ENCODE measurements at places on chromosomes 7 and 10.

- no peak for DNase-seq
Measured at GRCh38 chr10:112006831-112007230, 176.7 kb downstream of the GPAM start.

DNA sequence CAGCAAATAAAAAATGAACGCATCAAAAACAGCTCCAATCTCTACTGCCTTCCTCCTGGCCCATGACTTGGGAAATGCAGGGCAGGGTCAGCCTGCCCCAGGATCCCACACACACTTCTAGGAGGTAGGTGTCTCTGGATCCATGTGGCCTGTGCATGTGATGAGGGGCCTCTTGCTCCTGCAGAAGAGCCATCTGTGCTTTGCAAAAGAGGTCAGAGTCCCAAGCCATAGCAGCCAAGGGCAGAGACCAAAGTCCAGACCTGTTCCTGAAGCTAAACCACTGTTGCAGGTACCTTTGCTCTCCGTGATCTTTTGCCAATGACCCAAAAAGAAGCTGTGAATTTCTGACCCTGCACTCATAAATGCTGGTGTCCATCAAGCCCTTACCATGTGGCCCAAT is 57.1 kb downstream of the KCNMA1 start:
- DNase-seq = no peak

DNA sequence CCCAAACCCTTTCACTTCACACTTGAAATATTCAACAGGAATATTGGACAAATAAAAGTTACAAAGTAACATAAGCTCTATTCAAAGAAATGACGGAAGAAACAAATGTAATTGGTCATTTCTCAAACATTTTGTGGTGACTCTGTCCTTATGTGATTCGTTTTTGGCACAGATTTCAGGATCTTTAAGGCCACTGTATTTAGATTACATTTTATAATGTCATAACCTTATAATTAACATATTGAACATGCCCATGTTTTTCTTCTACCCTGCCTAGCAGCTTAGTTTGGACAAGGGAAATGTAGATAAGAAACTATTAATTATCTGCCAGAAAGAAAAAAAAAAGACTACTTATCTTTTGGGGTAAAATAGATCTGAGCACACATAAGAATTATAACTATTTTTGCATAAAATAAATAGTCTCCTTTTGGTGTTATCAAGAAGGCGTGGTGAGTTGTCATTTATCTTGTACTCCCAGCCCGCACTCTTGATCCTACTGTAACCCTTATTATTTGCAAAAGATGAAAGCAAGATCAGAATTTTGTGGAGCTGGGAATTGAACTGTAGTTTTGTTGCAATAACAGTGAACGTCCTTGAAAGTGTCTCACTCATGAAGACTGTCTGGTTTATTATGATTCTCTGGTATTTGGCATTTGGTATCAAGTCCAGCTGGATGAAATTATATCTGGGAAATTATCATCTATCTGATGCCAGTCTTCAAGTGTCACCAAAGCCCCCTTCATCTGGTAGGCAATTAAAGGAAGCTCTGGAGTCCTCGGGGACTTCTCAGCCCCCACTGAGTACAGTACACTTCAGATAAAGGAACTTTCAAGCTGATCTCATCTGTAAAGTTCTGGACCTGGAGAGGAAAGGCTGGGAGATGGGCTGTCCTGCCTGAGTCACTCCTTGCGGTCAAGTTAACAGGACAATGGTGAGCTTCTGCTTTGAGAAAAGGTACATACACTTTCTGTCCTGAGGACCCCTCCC is 175.7 kb upstream of the INHBA start:
- no peak for DNase-seq

- no peak for DNase-seq
Measured at GRCh38 chr10:28906934-28907333, 229.6 kb downstream of the BAMBI start.

- DNase-seq = no peak
Measured at GRCh38 chr7:106610996-106611886, 49.7 kb downstream of the CCDC71L start.

GRCh38 chr10:9786101-9786500 is 1231.6 kb upstream of the CELF2 start:
- DNase-seq = no peak

DNA sequence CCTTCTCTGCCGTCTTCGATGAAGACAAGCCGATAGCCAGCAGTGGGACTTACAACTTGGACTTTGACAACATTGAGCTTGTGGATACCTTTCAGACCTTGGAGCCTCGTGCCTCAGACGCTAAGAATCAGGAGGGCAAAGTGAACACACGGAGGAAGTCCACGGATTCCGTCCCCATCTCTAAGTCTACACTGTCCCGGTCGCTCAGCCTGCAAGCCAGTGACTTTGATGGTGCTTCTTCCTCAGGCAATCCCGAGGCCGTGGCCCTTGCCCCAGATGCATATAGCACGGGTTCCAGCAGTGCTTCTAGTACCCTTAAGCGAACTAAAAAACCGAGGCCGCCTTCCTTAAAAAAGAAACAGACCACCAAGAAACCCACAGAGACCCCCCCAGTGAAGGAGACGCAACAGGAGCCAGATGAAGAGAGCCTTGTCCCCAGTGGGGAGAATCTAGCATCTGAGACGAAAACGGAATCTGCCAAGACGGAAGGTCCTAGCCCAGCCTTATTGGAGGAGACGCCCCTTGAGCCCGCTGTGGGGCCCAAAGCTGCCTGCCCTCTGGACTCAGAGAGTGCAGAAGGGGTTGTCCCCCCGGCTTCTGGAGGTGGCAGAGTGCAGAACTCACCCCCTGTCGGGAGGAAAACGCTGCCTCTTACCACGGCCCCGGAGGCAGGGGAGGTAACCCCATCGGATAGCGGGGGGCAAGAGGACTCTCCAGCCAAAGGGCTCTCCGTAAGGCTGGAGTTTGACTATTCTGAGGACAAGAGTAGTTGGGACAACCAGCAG is 60.4 kb upstream of the BTBD16 start:
- DNase-seq = no peak

DNA sequence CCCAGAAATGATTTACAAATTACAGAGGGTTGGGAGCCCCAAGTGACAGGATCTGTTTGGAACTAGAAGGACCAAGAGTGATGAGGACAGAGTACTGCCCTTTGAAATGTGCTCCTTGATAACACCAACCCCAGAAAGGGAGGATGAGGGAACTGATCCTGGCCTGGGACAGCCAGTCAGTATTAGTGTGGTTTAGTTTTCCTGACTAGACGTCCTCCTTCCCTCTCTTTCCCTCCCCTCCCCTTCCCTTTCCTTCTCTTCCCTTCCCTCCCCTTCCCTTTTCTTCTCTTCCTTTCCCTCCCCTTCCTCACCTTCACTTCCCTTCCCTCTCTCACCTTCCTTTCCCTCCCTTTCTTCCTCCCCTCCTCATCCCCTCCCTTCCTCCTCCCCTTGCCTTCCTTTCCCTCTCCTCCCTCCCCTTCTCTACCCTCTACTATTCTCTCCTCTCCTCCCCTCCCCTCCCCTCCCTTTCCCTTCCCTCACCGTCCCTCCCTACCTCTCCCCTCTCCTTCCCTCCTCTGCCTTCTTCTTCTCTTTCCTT is 31.0 kb upstream of the BICC1 start:
- DNase-seq = no peak

DNA sequence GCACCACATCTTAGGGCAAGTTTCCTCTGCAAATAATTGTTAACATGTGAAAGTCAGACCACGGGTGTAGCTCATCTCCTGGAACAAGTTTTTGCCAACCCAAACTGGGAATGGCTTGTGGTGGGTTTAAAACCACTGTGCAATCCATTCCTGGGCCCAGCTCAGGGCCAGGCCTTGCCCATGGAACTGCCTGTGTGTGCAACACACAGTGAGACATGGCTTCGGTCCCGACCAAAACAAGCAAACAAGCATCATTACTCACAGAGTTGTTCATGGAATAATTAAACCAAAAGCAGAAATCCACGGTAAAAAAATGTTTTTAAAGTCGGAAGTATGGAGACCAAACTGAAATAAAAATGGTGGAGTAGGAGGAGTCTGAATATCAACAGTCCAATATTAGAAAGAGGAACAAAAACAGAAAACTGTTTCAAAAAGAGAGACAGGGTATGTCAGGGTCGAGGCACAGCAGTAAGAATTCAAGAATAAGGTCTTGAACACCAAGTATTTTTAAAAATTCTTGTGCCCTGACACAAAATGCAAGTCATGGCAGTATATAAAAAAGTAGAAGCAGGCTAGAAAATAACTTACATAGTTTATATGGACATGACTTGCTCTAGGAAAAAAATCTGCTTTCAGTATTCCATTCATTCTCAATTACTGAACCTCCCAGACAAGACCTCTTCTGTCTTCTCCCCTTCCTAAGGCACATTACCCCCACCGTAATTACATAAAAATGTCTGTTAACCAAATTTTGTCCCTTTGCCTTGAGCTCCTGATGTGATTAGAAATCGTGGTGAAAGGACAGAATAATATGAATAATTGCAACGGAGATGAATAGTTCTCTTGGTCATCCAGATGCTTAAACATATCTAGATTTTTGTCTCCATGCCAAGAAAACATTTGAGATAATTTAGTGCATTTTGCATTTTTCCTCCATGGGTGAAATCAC is 88.4 kb downstream of the FAS start:
- no peak for DNase-seq

DNA sequence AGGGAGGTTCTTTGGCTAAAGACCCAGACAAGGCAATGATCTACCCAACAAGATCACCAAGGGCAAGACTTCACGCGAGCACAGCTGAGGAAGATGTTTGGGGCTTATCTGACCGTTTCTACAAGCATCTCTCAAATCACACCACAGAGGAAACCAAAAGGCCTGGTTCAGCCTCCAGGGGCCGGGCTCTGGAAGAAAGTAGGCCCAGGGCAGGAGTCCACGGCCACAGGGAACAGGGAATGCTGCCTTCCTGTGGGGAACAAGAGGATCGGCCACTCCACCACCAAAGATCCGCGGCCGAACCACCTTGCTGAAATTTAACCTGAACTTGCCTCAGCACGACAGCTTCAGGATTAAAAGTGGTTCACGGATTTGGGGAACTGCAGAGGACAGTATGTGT is 332.5 kb downstream of the PTPRN2 start:
- no peak for DNase-seq

DNA sequence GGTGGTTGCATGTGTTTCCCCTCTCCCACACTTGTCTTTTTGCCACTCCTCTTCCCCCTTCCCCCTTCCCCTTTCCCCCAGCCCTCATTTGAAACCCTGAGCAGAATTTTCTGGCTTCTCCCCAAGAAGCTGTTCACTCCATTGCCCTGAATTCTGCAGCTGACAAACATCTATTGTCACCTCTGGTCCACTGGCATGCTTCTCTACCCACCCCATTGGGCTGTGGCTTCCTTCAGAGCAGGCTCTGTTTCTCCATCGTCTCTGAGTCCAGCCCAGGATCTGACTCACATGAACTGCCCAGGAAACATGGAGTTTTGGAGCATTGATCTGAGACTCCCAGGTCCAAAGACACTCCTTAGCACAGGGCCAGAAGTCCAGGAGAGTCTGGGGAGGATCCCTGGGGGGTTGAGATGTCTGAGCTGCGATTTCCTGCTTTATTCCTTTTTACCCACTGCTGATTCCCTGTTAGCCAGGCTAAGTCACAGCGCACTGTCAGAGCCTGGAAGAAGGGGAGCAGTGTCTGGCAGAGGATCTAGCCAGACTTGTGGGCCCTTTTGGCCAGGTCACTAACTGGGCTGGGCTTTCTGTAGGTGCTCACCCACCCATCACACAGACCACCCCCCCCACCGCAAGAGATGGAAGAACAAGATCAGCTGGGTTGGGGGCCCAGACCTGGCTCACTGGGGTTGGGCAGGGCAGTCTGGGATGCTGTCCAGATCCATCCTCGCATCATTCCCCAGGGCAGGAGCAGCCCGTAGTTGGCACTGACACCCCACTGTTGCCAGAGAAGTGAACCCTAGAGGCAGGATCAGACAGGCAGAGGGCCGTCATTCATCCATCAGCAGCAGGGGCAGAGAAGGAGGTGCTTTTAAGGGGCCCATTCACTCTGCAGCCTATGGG is 3.5 kb downstream of the CHAT start:
- DNase-seq = no peak

DNA sequence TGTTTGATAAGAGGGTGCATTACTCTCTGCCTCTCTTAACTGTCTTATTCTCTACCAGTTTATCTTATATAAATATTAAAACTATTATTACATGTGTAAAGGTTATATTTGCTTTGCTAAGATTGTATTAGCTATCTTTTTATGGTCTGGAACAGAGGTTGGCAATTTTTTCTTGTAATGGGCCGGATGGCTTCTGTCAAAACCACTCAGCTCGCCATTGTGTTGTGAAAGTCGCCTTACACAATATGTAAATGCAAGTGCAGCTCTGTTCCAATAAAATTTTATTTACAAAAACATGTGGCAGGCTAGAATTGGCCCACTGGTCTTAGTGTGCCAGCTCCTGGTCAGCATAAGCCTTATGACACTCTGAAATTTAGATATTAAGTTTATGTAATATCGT is 185.8 kb downstream of the SDK1 start:
- DNase-seq = no peak

GRCh38 chr7:81415181-81415580 is 354.7 kb downstream of the HGF start:
- DNase-seq = no peak

DNA sequence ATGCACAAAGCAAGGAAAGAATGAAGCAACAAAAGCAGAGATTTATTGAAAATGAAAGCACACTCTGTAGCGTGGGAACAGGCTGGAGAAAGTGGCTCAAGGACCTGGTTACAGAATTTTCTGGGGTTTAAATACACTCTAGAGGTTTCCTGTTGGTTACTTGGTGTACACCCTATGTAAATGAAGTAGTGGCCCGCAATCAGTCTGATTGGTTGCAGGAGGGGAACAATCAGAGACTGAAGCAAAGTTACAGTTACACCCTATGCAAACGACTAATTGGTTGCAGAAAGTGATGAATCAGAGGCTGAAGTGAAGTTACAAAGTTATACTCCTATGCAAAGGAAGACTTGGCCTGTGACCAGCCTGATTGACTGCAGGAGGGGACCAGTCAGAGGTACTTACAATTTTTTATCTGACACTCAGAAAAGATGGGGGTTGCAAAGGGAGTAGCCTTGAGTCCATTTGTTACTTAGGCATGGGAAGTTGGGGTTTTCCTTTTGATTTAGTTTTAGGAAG is 3.6 kb upstream of the MTPN start:
- DNase-seq = no peak

DNA sequence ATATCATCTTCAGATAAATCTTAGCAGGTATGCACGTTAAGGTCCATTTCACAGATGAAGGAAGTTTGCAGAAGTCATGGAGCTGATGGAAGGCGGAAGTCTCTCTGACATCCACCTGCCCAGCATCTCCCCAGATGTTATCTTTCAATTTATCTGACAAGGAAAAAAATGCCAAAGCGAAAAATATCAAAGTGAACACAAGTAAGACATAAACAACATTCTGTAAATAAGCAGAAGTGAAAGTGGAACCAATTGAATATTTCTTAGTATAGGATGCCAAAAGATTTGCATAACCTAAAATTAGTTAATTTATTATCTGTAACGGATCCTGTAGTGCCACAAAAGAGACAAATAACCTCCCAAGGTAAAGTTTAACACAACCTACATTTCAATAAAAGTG is 73.6 kb upstream of the NEBL start:
- no peak for DNase-seq

DNA sequence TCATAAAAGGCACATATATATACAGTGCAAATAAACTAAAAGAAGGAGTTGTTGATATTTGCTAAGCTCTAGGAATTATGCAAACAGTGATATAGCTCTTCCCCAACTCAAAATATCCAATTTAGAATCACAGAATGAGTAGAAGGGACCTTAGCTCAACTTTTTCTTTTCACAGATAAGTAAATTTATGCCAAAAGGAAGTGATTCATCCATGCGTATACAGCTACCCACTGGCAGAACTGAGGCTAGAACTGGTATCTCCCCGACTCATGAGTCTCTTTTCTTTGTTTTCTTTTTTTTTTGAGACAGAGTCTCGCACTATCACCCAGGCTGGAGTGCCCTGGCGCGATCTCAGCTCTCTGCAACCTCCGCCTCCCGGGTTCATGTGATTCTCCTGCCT is 54.2 kb upstream of the SVIL start:
- DNase-seq = no peak
